Dorsolateral prefrontal cortex (tissue), 122 donors: ENCODE measurements at places on chromosomes 7 and 10. TPM values are rescaled to one million over a fixed set of nuclear protein-coding genes. Genes with fewer than 3 reads are reported as not detected.

DNA sequence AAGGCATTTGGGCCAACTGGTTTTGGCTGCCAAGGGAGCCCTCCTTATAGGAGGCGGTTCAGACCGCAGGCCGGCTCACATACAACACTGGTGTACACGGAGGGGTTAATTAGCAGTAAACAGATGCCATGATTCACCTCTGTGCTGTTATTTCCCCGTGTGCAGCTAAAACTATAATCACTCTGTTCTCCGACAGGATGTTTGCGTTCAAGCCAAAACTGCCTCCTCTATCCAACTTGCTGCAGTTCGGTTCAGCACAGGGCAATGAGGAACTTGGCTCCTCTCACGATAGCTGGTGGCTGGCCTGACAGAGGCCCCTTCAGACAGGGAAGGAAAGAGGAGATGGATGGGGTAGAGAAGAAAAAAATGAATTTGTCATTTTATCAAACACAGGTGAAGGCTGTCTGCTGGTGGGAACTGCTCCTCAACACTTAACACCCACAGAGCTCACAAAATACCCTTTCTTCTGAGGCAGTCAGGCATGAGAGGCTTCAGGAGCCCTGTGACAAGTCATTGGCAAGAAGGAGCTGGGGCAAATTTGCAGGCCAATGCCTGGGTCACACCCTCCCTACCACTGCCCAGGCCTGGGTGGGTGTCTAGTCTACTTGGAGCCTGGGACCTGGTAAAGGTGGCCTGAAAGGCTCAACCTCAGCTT lies 24.0 kb downstream of the KCNMA1 start:
- no peak for DNase-seq

GRCh38 chr10:89468191-89468965 lies 54.0 kb downstream of the IFIT5 start:
- no peak for DNase-seq

DNA sequence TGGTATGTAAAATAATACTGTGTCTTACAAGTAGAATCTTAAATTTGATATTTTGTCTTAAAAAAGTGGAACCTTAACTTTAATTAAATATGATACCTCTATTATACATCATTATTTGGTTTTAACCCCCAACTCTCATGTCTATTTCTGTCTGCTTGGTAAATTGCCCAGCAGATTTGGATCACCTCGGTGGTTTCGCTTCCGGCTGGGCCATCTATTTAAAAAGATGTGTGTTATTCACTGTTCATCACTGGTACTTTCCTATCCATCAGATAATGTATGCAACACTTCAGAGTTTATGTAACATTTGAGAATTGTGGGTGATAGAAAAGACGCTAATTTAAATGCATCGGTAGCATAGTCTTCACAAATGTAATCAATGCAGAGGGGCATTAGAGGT lies 119.7 kb downstream of the SND1 start:
- no peak for DNase-seq

DNA sequence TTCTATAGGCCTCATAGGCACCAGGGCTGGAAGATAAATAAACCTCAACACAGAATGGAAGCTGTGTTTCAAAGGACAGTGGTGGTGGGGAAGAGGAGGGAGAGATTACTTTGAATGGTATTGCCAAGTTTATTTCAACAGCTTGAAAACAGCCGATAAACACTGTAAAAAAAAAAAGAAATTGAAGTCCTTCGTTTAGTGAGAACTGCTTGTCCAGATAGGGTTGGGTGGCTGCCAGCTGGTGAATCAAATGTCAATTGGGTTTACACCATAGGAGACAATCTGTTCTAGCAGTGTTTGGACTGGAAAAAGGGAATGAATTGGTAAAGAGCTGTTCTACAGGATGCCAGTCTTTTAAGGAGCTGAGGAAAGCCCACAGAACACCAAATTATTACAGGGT lies 254.8 kb downstream of the PHF14 start:
- peak; percentile 28 for DNase-seq

FGL2 gene
- 14.3 TPM for total RNA-seq
